ENCODE measurements at places on chromosomes 2 and 18.

DNA sequence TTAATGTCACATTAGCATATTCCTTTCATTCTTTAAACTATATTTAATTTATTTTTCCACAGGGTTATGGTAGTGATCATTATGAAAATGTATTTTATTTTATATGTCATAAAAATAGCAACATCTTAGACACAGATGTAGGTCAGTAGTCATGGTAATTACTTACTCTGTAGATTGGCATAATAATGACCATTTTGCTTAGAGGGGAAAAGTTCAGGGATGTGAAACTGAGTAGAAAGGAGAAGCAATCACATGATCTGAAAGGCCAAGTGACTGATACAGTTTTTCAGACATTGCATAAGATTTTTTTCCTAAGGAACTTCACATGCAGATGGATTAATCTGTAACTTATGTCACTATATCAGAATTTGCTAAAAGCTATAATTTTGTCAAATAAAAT lies 286.9 kb downstream of the CTNNA2 start:
- DNase-seq, result no peak

GRCh38 chr18:73254564-73254963 lies 386.8 kb upstream of the NETO1 start:
- no peak for DNase-seq

- no peak for DNase-seq
Measured at GRCh38 chr2:235849489-235849888, 318.7 kb downstream of the GBX2 start.

DNA sequence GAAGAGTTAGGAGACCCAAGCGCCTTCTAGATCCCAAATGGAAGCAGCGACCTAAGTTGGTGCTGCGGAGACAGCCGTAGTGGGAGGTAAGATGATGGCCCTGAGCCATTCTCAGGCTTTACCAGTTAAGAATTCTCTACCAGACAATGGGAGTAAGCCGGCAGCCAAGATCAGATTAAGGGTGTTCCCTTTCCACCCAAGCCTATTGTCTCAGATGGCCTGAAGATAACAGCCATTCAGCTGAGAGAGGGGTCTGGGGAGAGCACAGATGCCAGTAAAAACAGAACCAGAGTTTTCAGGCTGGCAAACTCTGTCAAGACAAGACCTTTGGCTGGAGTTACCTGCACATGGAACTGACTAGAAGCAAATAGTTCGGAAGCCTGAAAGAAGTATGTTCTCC lies 191.7 kb upstream of the HAAO start:
- no peak for DNase-seq

DNA sequence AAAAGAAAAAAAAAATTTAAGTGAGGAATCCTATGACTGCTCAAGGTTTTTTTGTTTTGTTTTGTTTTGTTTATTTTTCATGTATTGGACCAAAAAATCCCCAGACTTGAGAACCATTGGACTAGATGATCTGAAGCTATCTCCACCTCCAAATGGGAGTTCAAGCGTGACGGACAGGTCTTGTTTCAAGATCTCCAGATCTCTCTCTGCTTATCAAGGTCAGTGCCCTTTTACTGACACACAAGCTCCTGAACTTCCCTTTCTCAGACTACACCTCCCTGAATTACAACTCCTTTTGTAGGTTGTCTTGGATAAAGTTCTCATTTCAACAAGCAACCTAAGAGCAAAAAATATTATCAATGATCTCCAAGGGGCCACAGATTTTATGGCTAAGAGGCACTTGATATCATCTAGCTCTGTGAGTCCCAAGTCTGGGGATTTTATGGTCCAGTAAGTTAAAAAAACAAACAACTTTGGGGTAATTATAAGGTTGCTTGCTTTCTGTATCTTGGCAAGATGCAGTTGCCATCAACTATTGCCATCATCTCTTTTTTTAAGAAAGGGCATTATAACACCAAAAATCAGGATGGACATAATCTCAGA lies 396.0 kb upstream of the ATP5MC3 start:
- no peak for DNase-seq
